ENCODE measurements at places on chromosomes 3 and 15. TPM values are rescaled to one million over a fixed set of nuclear protein-coding genes. Genes with fewer than 3 reads are reported as not detected.
A peak's percentile ranks its signal among the peaks of the same experiment; 100 is the strongest.

- DNase-seq, result no peak
These were observed 288.4 kb upstream of the DPH6 start for GRCh38 chr15:35834216-35834830.

GRCh38 chr3:133469140-133469731, 69.4 kb downstream of the BFSP2 start:
- DNase-seq, result no peak

DNA sequence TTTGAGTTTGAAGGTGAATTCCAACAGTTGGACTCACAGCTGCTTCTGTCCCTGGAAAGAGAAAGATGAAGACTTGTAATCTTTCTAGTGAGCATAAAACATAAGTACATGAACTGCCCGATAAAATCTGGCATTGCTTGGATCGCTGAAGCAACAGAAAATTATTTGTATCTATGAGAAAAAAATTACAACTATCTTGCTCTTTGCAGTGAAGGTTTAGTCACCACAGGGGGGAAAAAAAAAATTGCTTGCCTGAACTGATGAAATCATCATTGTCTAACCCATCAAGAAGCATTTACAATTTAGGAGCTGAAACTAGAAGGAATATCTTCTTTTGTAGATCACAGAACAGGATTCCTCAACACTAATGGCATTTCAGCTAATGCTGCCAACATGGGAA, 20.0 kb downstream of the TMEM207 start:
- DNase-seq, result no peak

- DNase-seq, result no peak
These were observed 18.4 kb downstream of the AKAP13 start for GRCh38 chr15:85398822-85399221.

GRCh38 chr3:101381809-101382208, 61.4 kb upstream of the IMPG2 start:
- DNase-seq, result peak; percentile 53

DNA sequence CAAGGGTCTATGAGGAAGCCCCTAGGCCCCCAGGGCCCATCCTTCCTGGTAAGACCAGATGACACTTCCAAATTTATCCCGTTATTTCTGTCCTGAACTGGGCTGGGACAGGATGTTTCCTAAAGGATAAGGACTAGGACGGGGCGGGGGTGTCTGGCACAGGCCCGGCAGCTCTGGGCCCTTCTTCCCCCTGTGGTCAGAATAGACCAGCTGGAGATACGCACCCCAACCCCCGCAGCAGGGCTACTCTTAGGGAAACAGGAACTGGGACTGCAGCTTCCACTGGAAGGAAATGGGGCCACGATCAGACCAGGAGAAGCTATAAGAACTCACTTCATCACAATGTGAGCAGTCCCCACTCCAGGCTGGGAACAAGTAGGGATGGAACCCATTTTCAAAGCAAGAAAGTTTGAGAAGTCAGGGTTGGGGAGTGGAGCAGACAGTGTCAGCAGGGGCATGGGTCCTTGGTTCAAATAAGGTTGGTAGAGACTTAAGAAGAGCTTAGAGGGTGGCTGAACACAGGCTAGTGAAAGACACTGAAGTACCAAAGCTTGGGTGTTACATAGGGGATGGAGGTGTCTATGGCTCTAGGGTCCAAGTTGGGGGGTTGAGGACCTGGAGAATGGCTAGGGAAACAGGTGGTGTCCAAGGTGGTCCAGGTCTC, 1.1 kb downstream of the NCKIPSD start:
- no peak for DNase-seq

DNA sequence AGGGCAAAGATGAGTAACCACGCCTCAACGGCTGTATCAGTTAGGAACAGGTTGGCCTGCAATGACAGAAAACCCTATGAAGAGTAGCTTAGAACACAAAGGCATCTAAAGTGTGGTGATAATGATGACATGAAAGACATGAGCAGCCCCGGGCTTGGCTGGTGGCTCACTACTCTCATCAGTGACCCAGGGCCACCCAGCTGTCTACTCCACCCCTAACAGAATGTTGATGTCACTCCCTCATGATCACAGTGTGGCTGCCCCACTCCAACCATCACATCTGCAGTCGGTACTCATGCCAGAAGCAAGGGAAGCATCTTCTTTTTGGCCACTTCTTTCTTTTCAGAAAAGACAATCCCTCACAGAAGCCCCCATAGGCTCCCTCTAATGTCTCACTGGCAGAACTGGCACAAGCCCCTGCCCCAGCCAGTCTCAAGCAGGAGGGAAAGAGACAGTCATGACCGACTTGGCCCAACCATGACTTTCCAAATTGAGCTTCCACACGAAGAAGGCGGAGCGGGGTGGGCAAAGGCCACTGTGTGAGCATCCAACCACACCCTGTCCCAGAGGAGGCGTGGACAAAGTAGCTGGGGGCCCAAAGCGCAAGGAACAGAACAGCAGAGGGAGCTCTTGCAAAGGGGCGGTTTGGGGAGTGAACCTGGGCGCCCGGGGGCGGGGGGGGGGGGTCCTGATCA, 72.0 kb upstream of the IQSEC1 start:
- DNase-seq, result no peak

GRCh38 chr15:69804786-69805185, 292.9 kb downstream of the TLE3 start:
- DNase-seq, result no peak

- peak; percentile 77 for DNase-seq
These were observed 87.9 kb downstream of the CHST2 start for GRCh38 chr3:143207338-143207961.

GRCh38 chr15:99137877-99138276, 33.0 kb downstream of the SYNM start:
- no peak for DNase-seq

DNA sequence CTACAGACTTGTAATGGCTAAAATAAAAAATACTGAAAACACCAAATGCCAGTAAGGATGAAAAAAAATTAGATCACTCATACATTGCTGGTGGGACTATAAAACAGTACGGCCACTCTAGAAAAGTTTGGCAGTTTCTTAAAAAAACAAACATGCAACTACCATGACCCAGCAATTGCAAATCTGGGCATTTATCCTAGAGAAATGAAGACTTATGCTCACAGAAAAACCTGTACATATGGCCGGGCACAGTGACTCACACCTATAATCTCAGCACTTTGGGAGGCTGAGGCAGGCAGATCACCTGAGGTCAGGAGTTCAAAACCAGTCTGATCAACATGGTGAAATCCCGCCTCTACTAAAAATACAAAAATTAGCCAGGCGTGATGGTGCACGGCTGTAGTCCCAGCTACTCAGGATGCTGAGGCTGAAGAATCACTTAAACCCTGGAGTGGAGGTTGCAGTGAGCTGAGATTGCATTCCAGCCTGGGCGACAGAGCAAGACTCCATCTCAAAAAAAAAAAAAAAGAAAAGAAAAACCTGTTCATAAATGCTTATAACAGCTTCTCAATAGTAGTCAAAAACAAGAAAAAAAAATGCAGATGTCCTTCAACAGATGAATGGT, 5.6 kb downstream of the TP53BP1 start:
- no peak for DNase-seq

DNA sequence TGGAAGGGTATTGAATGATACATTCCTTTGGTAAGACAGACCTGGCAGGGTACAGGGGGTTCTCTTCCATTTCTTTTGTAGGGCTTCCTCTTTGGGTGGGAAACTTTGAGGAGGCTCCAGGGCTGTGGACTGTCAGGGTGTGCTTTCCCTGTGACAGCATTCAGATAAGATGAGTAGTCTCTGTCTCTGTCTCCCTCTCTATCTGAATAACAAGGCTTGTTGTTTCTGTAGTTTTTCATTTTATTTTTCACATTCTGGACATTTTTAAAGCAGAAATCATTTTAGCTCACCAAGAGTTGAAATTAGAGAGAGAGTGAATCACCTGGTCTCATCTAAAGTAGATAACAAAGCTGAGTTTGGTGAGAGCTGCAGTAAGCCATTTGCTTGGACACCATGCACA, 100.8 kb upstream of the TPM1 start:
- no peak for DNase-seq

DNA sequence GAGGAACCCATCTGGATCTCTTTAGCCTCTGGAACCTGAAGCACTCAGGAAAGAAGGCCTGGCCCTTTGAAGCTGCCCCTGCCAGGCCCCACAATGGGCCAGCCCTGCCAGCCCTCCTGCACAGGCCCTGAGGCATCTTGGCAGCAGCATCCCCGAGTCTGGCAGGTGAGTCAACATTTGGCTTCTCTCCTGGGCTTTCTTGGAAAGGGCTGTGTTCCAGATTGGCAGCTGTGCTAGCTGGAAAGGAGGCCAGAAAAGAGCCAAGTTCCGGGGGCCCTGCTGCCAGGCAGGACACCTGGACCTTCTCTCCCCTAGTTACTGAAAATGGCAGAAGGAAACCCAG, 187.2 kb downstream of the SHQ1 start:
- DNase-seq, result peak; percentile 84

GRCh38 chr3:70646635-70647034, 334.2 kb upstream of the MDFIC2 start:
- DNase-seq, result no peak

DNA sequence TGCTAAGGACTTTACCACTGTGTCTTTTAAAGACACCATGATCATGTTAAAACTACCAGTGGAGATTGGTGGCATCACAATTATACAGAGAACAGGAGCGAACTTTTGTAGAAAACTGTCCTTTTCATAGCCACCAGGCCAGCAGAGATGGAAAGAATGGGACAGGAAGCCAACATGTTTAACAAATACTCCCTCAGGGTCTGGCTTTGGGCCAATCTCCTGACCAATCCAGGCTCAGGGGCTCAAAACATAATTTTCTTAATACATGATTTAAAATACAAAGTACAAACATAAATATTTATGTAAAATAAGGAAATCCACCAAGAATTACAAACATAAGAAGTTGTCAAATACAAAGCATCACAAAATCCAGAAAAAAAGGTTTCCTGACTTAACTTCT, 266.0 kb downstream of the VPS13C start:
- DNase-seq, result no peak

DNA sequence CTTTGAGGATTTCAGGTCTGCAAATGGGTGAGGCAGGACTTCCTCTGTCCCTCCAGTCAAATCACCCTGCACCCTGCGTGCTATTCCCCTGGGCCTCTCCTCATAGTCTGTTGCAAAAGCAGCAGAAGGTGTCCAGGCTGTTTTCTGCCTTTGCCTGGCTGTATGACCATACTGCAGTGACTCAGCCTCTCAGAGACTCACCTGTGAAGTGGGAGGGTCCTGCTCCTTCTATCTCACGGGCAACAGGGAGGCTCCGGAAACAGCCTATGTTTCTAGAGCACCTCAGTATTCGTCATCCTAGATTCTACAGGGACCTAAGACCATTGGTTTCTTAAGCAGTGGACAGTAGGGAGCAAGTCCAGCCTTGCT, 216.4 kb downstream of the TLE3 start:
- no peak for DNase-seq

GRCh38 chr3:127819656-127820055, 2.7 kb downstream of the MGLL start:
- DNase-seq, result no peak

DNA sequence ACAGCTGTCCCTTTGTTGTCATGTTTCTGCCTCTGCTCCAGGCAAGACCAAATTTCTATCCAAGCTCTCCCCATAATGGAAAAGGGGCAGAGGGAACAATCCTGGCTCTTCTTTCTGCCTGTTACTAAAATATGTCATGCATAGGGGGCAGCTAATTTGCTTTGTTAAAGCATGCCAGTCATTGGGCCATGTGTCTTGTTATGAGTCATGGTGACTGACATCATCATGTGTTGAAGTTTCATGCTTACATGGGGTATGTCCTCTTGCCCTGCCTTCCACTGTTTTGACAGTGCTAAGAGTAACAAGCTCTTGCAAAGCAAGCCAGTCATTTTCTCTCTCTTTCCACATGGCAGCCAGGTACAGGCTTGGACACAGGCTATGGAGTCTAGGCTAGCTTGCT, 268.9 kb downstream of the GABRB3 start:
- DNase-seq, result peak; percentile 1

DNA sequence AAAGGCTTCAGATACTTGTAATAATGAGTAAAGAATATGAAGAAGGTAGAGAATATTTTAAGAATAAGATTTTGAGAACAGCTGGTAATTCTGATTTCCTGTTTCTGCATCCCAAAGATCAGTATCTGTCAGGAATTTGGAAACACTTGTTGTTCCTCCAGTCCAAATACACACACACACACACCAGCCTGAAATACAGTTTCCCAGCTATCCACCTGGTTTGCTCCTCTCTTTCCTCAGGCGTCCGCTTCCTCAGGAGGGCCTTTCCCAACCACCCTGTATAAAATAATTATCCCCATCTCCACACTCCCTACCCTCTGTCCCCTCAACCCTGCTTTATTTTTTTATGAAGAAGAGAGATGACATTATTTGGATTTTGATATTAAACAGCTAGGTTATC, 2.0 kb upstream of the FSIP1 start:
- no peak for DNase-seq

- no peak for DNase-seq
These were observed 32.8 kb upstream of the ZNF385D start for GRCh38 chr3:21783839-21784238.

Gene SERPINI1
- 5.1 TPM for total RNA-seq

Gene TMCO5A
- not detected for total RNA-seq

Gene TIMMDC1
- 244 TPM for total RNA-seq

Gene MOBP
- total RNA-seq, result not detected

Gene SMCO1
- 0.14 TPM for total RNA-seq

Gene OIP5
- total RNA-seq, result 37.5 TPM

Gene PLAAT1
- total RNA-seq, result 8.1 TPM

Gene LYZL4
- not detected for total RNA-seq

Gene PIK3CB
- 12.1 TPM for total RNA-seq

Data from HT1080 (cell line).